ENCODE measurements at places on chromosomes 5 and 9. TPM values are rescaled to one million over a fixed set of nuclear protein-coding genes. Genes with fewer than 3 reads are reported as not detected.

DNA sequence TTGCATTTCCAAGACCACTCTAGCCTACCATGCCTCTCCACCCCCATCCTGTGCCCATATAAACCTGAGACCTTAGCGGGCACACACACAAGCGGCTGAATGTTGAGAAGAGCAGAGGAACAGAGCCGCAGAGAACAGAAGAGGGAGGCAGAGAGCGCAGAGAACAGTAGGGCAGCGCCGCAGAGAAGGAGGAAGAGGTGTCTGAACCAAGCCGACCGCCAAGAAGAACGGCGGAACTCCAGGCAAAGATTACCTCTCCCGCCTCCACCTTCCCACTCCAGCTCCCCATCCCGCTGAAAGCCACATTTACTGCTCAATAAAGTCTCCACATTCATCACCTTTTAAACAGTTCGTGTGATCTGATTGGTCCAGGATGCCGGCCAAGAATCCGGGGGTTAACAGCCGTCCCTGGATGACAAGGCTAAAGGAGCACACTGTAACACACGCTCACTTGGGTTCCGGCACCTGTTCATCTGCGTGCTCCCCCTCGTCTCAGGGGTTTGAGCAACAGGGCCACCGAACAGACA is 33.2 kb downstream of the GRIN3A start:
- no peak for DNase-seq

DNA sequence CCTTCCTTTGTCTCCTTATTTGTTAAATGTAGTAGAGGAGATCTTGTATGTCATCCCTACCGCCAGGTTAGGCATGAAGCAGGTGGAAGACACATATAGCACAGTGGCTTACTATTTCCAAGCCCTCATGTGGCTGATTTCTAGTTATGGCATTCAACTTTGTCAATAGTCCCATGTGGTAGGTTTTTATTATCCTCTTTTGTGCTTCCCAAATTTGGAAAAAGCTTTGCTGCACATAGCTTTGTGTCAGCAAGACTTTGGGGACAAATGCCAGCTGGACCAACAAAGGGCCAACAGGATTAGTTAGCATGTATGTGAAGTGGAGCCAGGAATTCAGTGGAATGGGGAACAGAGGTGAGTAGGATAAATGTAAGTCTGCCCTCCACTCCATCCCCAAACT is 276.3 kb downstream of the PSAT1 start:
- no peak for DNase-seq

DNA sequence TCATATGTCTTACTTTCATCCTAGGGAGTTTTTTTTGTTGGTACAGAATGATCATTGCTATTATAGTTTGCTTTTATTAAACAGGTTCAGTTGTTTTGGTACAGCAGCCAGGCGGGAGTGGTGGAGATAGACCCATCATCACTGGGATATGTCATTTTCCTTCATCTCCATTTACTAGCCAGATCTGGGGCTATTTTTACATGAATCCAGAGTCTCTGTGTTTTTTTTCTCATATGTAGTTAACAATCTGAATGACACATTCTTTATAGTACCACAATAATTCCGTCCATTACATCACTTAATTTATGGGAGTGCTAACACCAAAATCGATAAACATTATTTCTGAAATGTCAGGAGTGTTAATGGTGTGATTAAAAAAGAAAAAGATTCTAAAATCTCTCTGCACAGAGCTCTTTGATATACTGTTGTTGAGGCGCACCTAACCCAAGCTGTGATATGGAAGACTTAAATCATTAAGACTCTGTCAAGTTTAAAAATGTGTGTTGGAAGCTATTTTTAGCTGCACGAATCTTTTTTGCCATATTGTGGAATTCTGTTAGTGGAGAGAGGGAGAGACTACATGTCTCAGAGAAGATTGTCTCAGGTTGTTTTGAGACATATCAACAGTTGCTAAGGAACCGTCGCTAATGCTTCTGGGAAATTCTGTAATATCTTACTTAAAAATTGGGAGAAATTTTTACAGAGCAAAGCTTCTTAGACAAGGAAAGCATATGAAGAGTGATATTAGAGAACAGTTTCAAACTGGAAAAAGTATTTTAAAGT is 59.6 kb downstream of the RPS23 start:
- no peak for DNase-seq

DNA sequence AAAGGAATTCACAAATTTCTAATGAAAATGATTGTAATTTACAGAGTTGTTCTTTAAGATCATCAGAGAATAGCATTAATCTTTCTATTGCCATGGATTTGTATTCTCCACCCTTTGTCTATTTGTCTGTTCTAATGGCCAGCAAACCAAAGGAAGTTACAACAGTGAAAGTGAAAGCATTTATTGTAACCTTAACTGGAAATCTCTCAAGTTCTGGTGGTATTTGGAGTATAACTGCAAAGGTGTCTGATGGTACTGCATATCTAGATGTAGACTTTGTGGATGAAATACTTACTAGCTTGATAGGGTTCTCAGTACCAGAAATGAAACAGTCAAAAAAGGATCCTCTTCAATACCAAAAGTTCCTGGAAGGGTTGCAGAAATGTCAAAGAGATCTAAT is 21.7 kb downstream of the RMI1 start:
- DNase-seq = no peak

DNA sequence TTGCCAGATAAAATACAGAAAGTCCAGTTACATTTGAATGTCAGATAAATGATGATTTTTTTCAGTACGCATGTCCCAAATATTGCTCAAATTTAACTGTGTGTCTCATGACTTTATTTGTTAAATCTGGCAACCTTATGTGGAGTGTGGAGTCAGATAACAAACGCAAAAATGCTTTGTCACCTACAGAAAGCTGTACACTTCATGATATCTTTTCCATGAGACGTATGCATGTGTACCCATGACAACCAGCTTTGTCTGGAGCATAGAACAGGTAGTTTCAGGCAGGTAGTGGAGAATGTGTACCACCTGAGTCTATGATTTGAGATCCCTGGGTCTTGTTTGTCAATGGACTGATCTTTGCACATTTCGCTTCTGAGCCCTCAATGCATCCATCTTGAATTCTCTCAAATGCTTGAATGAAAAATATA is 105.5 kb upstream of the CPEB4 start:
- DNase-seq = no peak

DNA sequence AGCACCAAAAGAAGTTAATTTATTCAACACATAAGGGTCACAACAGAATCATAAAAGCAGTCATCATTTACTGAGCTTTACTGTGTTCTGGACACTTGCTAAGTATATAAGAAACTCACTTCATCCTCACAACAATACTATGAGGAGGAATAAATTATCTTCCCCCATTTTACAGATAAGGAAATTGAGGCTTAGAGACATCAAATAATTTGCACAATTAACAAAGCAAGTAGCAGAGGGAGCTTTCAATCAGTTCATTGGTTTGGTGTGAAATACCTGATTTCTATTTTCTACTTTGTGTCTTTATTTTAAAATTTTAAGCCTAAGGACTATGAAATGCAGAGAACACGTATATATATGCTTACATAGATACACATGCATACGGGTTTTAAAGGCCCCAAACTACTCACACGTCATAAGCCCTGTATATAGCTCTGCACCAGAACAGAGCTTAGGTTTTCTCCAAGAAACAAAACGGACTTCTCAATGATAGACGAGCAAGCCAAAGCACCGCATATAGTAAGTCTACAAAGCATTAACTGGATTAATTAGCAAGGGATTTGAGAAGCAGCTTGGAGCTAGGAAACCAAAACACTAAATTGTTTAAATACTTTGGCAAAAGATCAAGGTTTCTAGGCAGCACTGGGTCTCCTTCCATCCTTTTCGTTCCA is 95.6 kb downstream of the DENND1A start:
- no peak for DNase-seq

- no peak for DNase-seq
These were observed 37.4 kb upstream of the SRP19 start for GRCh38 chr5:112823656-112824055.

GRCh38 chr5:129541648-129542251 is 81.7 kb downstream of the ADAMTS19 start:
- DNase-seq = no peak

The DIPK1B gene
- polyA plus RNA-seq = 35.8 TPM

The MARCHF11 gene
- polyA plus RNA-seq = 4.4 TPM

The CANX gene
- polyA plus RNA-seq = 630 TPM

The ABO gene
- polyA plus RNA-seq = 9.8 TPM

The MCTP1 gene
- 6.6 TPM for polyA plus RNA-seq

The CENPK gene
- polyA plus RNA-seq = 37.4 TPM

Data from right renal pelvis (tissue), 4 donors.